ENCODE measurements at places on chromosomes 5 and 9. TPM values are rescaled to one million over a fixed set of nuclear protein-coding genes. Genes with fewer than 3 reads are reported as not detected.
A peak's percentile ranks its signal among the peaks of the same experiment; 100 is the strongest.

GRCh38 chr5:74468421-74468820 is 172.1 kb downstream of the ENC1 start:
- DNase-seq = no peak

GRCh38 chr9:115673599-115673998 is 480.0 kb upstream of the PAPPA start:
- DNase-seq = no peak

GRCh38 chr9:137195525-137196220 is 4.9 kb downstream of the TPRN start:
- peak; percentile 56 for DNase-seq

- DNase-seq = no peak
Measured at GRCh38 chr5:32845171-32845570, 134.1 kb downstream of the NPR3 start.

DNA sequence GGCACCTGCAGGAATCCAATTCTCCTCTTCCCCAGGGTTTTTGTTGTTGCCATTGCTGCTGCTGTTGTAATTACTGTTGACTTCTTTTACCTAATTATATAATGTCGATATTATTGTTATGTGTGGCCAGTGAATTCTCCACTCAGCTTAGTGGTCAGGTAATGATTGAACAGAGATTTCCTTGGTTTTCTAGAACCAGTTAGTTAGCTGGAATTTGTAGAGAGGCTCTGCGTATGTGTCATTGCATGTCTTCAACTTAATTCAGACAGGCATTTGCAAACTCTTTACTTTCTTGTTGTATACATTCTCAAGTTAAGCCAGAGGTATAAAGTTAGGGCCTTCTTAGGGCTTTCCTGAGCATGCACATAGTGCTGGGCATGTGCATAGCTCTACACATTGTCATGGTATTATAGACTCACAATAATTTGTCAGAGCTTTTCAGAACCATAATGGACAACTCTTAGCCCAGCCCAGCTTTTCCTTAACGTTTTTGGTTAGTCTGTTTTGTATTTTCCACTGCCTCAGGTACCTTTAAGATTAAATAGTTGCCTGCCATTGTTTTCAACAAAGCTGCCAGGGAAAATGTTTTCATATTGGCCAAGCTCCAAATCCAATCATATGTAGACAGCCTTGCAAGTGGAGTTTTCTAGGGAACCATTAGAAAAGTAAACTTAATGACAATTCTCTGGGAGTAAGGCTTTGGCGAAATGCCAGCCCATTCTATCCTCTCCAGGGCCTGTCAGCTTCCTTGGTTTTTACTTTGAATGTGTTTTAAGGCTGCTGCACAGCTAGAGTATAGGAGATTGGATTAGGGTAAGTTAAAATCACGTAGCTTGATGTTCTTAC is 68.1 kb downstream of the UBE2R2 start:
- DNase-seq = no peak

- DNase-seq = no peak
Measured at GRCh38 chr5:32383065-32383464, 61.5 kb downstream of the ZFR start.

The SLC6A3 gene
- not detected for total RNA-seq

The SVEP1 gene
- 2.2 TPM for total RNA-seq

DNA sequence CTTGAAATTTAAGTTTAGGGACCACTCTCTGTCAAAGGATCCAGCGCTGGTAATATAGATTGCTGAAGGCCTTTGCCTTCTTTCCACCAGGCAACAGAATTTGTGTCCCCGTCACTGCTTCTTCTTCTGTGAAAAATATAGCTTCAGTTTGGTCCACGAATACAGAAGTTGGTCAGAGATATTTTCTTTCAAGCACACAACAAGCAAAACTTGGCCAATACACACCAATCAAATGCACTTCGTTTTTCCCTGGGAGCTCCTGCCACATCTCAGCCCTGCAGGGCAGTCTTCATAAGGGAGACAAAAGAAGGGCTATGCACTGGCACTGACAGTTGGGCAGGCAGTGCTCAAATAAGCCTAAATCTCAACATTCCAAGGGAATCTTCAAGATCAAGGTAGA is 22.9 kb downstream of the HAVCR2 start:
- DNase-seq = no peak

The HABP4 gene
- 3.3 TPM for total RNA-seq

All from liver (tissue), 10 donors.